Ureter (tissue), 1 donor: ENCODE measurements at places on chromosomes 13 and 19. TPM values are rescaled to one million over a fixed set of nuclear protein-coding genes. Genes with fewer than 3 reads are reported as not detected.

DNA sequence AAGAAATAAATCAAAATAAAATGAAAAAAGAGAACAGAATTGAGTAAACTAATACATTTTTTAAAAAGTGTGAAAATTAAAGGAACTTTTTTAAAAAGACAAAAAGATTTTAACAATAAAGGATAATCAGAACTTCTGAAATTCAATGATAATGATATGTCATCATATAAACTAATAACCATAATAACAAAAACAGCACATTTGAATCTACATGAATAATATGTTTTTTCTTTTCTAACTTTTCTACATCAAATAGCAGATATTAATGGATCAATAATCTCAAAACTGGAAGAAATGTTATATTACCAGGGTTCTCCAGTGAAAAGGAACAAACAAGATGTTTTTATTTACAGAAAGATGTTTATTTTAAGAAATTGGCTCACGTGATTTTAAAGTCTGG lies 903.3 kb upstream of the MIR17HG start:
- DNase-seq = no peak

- peak; percentile 52 for DNase-seq
Measured at GRCh38 chr19:33580026-33580644, 41.6 kb upstream of the CHST8 start.

Gene FIZ1
- total RNA-seq = 18.4 TPM

Gene KLK7
- not detected for total RNA-seq

DNA sequence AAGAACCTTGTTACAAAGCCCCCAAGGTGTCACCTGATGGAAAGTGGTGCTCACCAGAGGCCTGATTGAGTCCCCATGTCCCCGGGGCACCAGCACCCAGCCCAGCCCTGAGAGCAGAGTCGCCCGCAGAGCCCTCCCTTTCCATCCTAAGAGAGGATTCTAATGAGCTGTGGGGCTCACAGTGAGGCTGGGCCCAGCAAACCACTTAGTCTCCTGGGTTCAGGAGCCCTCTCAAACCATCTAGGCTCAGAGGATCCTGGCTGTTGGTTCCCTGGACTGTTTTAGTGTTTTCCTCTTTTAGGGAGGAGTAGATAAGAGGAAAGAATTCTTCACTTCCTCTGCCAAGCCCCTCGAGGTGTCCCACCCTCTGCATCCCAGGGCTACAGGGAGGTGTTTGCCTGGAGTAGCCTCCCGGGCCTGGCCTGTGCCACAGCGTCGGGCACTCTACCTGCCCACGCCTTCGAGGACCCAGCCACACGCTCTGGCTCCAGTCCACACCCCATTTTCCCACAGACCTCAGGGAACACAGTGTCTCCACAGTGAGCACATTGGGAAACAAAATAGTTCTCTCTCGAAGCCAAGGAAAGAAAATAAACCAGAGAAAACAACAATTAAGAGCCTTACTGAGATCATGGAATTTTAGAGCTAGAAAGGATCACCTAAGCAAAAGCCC lies 34.4 kb downstream of the DHRS12 start:
- peak; percentile 66 for DNase-seq

Gene PRDX2
- 196 TPM for total RNA-seq

Gene ZNF486
- total RNA-seq = 65.9 TPM

DNA sequence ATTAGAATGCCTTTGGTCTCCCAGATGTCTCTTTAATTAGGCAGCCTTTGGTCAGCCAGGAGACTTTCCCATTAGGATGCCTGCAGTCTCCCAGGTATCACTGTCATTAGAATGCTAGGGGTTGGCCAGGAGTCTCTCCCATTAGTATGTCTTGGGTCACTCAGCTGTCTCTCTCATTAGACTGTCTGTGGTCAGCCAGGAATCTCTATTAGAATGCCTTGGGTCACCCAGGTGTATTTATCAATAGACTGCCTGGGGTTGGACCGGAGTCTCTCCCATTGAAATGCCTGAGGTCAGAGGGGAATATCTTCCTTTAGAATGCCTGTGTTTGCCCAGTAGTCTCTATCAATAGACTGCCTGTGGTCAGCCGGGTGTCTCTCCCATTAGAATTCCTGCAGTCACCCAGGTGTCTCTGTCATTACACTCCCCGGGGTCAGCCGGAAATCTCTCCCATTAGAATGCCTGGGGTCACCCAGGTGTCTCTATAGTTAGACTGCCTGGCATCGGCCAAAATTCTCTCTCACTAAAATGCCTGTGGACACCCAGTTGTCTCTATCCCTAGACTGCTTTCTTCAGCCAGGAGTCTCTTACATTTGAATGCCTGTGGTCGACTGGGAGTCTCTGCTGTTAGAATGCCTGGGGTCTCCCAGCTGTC lies 1460.3 kb downstream of the UQCRFS1 start:
- DNase-seq = no peak

DNA sequence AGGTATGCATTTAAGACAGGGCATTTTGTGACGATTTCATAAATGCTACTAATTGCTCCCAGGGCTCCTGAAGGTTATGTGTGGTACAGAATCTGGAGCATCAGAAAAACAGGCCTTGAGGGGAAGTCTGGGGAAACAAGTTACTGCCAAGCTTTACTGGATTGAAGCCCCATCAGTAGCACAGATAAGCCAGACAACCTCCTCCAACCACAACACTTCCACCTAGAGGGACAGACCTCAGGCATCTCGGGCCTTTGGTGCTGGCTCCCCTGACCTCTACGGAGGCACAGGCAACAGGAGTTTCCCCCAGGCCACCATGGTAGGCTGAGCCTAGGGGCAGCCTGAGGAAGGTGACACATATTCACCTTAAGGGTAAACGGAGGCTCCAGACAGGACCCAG lies 54.1 kb downstream of the ABCC4 start:
- no peak for DNase-seq
